ENCODE measurements at places on chromosomes 13 and 19.
A peak's percentile ranks its signal among the peaks of the same experiment; 100 is the strongest.

- H3K27ac ChIP-seq: no peak overlapping the region
- no peaks in the 10 kb centered on the region for H3K27me3 ChIP-seq
- peaks cover 3% of the 10 kb centered on the region for H3K4me1 ChIP-seq
- H3K4me3 ChIP-seq: no peak overlapping the region
Measured at GRCh38 chr19:38726761-38727301, 17.4 kb downstream of the CAPN12 start.

DNA sequence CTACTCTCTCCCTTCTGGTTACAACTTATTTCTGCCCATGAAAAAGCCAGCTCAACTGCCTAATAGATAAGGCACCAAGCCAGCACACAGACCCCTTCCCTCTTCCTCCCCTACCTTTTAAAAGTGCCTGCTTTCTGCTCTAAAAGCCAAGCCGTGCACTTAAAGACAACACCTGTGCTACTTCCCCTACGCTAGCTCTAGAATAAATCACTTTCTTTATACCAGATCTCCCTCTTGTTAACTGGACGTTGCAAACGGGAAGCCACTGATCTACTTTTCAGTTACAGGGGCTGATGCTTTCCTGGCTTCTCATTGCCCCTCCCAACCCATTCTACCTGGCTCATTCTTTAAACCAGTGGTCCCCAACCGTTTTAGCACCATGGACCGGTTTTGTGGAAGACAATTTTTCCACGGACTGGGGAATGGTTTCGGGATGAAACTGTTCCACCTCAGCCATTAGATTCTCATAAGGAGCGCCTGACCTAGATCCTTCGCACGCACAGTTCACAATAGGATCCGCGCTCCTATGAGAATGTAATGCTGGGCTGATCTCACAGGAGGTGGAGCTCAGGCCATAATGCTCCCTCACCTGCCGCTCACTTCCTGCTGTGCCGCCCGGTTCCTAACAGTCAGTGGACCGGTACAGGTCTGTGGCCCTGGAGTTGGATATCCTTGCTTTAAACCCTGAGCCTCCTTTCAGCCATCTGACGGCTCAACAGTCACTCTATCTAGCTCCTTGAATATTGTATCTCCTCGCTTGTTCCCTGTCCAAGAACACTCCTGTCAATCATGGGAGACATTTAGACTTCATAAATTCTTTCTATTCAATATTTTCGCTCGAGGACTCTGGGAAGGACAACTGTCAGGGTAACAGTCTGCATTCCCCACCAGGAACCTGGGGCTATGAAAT lies 841 bp upstream of the ZNF223 start:
- peaks cover 11% of the 10 kb centered on the region for H3K36me3 ChIP-seq
- peak; percentile 24 for DNase-seq
- 0 out of 2 replicates have a peak overlapping the region, but pooled peaks have one; percentile 63 for H3K27ac ChIP-seq
- peaks cover 20% of the 10 kb centered on the region for H3K27me3 ChIP-seq
- peak overlapping the region; percentile 95 for H3K4me3 ChIP-seq

DNA sequence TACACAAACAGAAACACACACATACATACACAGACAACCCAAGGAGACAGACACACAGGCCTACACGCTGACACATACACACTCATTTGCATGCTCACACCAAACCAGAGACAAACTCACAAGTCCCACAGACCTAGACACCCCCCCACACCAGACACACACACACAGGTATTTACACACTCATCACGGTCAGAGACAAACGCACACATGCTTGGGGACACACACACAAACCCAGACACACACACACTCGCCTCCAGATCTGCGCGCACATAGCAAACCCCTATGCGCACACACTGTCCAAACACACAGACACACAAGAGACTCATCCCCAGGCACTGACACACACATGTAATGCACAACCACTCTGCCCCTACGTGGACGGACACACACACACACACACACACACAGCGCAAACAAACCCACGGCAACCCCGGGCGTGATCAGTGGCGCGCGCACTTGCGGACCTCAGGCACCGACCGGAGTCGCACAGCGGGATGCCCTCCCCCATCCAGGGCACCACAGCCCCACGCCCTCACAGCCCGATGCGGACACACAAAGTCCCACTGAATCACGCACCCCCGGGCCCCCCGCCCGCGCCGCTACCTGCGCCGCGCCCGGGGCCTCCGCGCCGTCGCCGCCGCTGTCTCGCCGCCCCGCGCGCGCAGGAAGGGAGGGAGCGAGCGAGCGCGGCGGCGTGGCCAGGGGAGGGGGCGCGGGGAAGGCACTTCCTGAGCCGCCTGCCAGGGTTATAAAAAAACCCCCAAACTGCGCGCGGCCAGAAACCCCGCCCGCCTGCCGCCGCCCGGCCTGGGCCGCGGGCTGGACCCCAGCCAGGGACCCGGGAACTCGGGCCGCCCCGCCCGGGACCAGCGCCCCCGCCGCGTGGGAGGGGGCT lies at the start of gene ADAMTS10:
Gene ADAMTS10, minus strand, starts transcription at position 675 of the 895 bp plus-strand sequence. CDS start 5,005 bp downstream, outside the sequence.
- peaks cover 2% of the 10 kb centered on the region for H3K36me3 ChIP-seq
- H3K4me1 ChIP-seq: peaks cover 46% of the 10 kb centered on the region
- no peaks in the 10 kb centered on the region for H3K27me3 ChIP-seq
- H3K27ac ChIP-seq: peak within 1 kb of the TSS; percentile 89
- peak within 1 kb of the TSS; percentile 89 for H3K4me3 ChIP-seq
- DNase-seq: peak; percentile 57

DNA sequence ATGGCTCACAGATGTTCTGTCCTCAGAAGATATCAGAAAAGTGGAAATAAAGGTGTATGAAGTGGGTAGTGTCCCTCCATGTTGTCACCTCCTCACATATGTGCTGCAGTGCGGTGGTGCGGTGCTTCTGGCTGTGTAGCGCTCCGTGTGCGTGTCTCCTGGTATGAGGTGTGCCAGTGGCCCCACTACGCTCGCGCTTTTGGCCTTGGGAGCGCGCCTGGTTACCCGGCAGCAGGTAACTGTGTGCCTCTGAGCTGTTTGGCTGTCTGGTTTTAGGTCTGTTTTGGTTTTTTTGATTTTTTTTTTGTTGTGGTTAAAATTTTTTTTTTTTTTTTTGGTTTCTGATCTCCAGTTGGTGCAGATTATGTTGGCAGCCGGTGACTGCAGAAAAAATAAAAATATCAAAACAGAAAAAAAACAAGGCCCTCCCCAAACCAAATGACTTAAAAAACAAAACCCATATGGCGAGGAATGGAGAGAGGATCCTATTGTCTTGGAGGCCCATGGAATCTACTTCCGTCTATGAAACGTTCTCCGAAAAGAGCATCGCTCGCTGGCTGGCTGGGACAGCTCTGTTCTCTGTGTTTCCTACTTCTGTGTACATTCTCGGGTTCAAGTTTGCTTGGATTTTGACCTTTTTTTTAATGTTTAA lies 7.9 kb downstream of the HNRNPL start:
- DNase-seq: no peak
- peak overlapping the region; percentile 40 for H3K27ac ChIP-seq
- peaks cover 95% of the 10 kb centered on the region for H3K36me3 ChIP-seq
- H3K27me3 ChIP-seq: no peaks in the 10 kb centered on the region
- no peak overlapping the region for H3K4me3 ChIP-seq

- H3K36me3 ChIP-seq: no peaks in the 10 kb centered on the region
- peaks cover 18% of the 10 kb centered on the region for H3K27me3 ChIP-seq
- DNase-seq: no peak
- H3K27ac ChIP-seq: no peak overlapping the region
- no peak overlapping the region for H3K4me3 ChIP-seq
- peaks cover 45% of the 10 kb centered on the region for H3K4me1 ChIP-seq
Measured at GRCh38 chr13:110815471-110816204, 99.2 kb downstream of the ANKRD10 start.

DNA sequence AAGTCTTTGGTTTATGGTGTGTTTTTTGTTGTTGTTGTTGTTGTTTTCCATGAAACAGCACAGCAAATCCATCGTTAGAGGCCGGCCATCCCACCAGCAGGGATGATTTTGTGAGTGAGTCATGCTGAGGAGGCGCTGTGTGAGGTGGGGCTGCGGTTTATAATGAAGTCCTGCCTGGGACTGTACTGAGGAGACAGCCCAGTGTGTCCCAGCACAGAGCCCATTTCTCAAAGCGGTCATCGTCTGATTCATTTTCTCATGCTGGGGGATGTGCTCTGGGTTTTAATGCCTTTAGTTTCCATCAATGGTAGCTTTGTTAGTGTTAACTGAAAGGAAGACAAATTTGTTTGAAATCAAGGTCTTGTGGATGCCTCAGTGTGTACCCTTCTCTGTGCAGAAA lies 129.3 kb upstream of the SERP2 start:
- H3K27me3 ChIP-seq: no peaks in the 10 kb centered on the region
- H3K4me3 ChIP-seq: no peak overlapping the region
- no peak overlapping the region for H3K27ac ChIP-seq
- no peaks in the 10 kb centered on the region for H3K36me3 ChIP-seq

- H3K4me1 ChIP-seq: peaks cover 6% of the 10 kb centered on the region
- H3K27ac ChIP-seq: no peak overlapping the region
- no peak overlapping the region for H3K4me3 ChIP-seq
- no peak for DNase-seq
- no peaks in the 10 kb centered on the region for H3K36me3 ChIP-seq
Measured at GRCh38 chr13:25210842-25211569, 38.9 kb upstream of the AMER2 start.

DNA sequence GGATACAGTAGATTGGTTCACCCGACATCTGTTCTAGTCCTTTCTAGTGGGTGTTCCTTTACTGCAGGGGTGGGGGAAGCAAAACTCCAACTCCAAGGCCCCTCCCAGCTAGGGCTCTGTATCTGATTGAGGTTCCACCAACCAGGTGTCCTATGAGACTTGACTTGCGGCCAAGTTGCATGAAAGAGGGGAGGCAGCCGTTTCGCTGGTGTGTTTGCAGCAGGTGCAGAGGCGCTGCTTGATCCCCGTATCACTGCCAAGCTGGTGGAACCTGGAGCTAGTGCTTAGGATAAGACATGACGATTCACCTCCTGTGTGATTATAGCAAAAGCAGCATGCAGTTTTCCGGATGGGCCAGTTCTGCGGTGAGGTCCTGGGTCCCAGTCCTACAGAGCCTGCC lies 338.2 kb downstream of the UQCRFS1 start:
- no peak for DNase-seq
- H3K27me3 ChIP-seq: peaks cover 11% of the 10 kb centered on the region
- H3K4me1 ChIP-seq: peaks cover 10% of the 10 kb centered on the region
- H3K36me3 ChIP-seq: no peaks in the 10 kb centered on the region
- H3K4me3 ChIP-seq: no peak overlapping the region

- H3K27ac ChIP-seq: no peak overlapping the region
- no peak for DNase-seq
- H3K36me3 ChIP-seq: peaks cover 47% of the 10 kb centered on the region
- no peak overlapping the region for H3K4me3 ChIP-seq
- no peaks in the 10 kb centered on the region for H3K27me3 ChIP-seq
- H3K4me1 ChIP-seq: peaks cover 32% of the 10 kb centered on the region
Measured at GRCh38 chr19:9667898-9668297, 7.0 kb downstream of the ZNF562 start.

GRCh38 chr19:4974880-4975469 lies 6.1 kb downstream of the KDM4B start:
- H3K27ac ChIP-seq: peak overlapping the region; percentile 69
- no peak overlapping the region for H3K4me3 ChIP-seq
- H3K36me3 ChIP-seq: no peaks in the 10 kb centered on the region
- no peaks in the 10 kb centered on the region for H3K27me3 ChIP-seq

DNA sequence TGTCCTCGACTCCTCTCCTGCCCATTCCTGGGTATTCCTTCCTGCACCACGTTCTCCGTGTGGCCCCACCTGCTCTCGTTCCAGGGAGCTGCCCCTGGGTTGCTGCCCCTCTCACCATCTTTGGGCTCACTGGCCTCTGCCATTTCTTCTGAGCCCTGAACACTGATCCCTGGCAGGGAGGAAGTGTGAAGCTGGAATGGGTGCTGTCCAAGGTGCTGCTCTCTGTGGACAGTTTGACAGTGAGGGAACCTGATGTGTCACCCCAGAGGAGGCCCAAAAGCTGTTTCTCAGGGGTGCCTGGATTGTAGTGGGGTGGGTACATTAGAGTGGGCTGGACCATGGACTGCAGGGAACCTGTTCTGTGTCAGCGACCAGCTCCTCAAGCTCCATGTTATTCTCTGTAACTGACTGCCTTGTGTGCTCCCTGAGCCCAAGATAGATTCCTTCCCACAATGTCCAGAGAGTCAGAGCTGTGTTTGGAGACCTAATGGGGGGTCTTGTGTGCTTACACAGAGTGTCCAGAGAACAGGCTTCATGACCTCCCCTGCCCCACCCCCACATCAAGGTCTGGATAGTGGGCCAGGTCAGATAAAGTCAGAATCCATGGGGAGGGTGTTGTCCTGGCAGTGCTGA lies 7.2 kb upstream of the CEACAM8 start:
- DNase-seq: peak; percentile 64
- no peak overlapping the region for H3K4me3 ChIP-seq

DNA sequence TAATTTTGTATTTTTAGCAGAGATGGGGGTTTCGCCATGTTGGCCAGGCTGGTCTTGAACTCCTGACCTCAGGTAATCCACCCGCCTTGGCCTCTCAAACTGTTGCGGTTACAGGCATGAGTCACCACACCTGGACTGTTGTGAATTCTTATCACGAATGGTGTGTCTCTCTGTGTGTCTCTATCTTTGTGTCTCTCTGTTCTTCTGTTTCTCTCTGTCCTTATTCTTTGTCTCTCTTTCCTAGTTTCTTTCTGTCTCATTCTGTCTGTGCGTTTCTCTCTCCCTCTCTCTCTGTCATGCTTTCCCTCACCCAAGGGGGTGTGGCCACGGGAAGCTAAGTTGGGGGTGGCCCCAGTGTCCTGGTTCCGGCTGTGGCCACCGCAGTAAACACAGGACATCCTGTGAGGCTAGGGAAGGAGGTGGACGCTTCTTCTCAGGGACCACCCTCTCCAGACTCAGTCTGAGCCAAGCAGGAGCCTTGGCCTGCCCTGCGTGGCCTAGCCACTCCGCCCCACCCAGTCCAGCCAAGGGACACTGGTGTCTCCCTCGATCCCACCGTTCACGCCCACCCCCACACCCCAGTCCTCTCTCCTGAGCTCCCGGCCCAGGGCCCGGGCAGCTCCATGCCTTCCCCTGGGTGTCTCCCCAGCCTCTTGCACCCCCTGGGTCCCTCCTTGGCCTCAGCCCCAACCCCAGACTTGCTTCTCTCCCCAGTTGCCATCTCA lies 3.9 kb upstream of the PRX start:
- H3K36me3 ChIP-seq: no peaks in the 10 kb centered on the region
- H3K4me1 ChIP-seq: peaks cover 29% of the 10 kb centered on the region
- DNase-seq: no peak
- no peaks in the 10 kb centered on the region for H3K27me3 ChIP-seq
- peak overlapping the region; percentile 41 for H3K27ac ChIP-seq
